ENCODE measurements at places on chromosomes 1 and 21.
A peak's percentile ranks its signal among the peaks of the same experiment; 100 is the strongest.

DNA sequence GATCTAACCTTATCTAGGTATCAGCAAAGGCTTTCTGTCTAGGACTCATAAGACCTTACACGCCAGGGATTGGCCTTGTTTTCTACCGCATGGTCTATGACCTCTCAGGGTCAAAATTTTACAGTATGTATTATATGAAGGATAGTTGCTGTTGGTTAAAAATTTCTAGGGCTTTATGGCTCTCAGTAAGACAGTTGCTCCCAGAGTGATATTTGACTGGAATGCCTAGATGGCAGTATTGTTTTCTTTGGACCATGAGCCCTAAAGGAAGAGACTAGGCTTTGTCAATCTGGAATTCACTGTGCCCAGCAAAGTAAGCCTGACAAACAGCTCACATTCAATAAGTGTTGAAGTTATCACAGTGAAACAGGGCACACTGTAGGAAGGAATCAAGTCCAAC lies 37.6 kb downstream of the C1orf87 start:
- no peak for DNase-seq

GRCh38 chr1:20742671-20743070 lies 10.2 kb upstream of the SH2D5 start:
- no peak for DNase-seq

- peak; percentile 71 for DNase-seq
These were observed 4.9 kb upstream of the POFUT2 start for GRCh38 chr21:45292399-45293219.

DNA sequence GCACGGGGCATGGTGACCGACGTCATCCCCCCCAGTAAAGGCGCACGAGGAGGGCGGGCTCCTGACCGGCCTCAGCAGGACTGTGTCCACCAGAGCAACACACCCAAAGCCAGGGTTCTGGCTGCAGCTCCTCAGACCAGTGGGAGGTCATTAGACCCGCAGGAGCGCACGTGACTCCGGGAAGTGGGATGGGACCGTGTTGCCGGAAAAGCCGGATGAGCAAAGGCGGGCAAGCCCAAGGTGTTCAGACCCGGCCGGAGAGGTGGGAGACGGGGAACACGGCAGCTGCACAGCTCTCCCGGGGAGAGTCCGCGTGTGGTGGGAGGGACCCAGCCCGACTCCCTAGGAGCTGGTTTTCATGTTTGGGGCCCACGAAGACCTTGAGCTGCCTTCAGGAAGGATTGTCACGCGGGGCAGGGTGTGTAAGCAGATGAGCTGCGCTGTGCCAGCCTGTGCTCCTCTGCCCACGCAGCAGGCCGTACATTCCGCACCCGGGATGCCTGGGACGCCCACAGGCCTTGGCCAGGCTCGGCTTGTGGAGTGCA lies 20.6 kb upstream of the TRAPPC10 start:
- no peak for DNase-seq

DNA sequence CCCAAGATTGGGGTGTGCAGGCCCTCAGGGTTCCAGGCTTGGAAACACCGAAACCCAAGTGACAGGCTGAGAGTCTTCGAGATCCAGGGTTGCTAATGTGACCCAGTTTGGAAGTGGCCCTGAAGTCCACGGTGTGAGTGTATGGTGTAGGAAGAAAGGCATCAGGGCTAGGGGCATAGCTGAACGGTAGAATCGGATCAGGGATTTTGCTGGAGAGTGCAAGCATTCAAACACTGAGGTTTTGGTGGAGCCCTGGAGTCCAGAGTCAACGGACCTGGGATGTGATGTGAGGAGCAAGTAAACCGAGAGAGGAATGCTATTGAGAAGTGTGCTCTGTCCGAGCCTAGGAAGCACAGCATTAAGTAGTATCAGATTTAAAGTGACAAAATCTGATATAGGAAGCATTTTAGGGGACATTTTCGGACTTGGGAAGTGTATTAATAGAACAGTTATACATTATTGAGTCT lies 958 bp downstream of the NFYC start:
- no peak for DNase-seq

- DNase-seq: no peak
These were observed 63.0 kb downstream of the DISP3 start for GRCh38 chr1:11541956-11542355.

- no peak for DNase-seq
These were observed 43.0 kb upstream of the RAVER2 start for GRCh38 chr1:64701886-64702285.

DNA sequence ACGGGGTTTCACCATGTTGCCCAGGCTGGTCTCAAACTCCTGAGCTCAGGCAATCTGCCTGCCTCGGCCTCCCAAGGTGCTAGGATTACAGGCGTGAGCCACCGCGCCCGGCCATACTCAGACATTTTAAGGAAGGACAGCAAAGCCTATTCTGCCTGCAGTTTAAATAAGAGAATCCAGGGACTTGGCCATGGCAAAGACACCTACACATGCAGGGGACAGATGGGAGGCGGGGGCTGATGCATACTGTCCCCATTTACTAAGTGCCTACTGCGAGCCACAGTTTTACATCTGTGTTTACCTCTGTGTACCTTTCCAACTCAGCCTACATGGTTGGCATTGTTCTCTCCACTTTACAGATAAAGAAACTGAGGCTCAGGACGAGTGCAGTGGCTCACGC lies 25.4 kb downstream of the LDLRAD2 start:
- DNase-seq: no peak
